Natural killer cell treated with Interleukin-12 subunit alpha and Interleukin-12 subunit beta and Interleukin-15 and Interleukin-18, amount 100 ng/mL, for 72 hours (primary cell): ENCODE measurements at places on chromosomes 12 and 14.

DNA sequence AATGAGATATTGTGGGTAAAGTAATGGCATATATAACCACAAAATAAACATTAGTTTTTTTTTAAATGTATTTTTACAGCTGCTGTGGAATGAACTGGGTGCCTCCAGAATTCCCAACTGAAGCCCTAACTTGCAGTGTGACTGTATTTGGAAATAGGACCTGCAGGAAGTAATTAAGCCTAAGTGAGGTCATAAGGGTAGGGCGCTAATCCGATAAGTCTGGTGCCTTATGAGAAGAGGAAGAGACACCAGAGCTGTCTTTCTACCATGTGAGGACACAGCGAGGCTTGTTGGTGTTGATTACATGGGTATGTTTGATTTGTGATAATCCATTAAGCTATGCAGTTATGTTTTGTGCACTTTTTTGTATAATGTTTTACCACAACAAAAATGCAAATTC is 136.8 kb downstream of the TPH2 start:
- DNase-seq: no peak
- H3K4me1 ChIP-seq: no peaks in the 10 kb centered on the region
- H3K4me3 ChIP-seq: no peak overlapping the region
- H3K27me3 ChIP-seq: no peaks in the 10 kb centered on the region
- no peak overlapping the region for H3K27ac ChIP-seq

- no peak overlapping the region for H3K4me3 ChIP-seq
- peaks cover 19% of the 10 kb centered on the region for H3K27me3 ChIP-seq
- no peaks in the 10 kb centered on the region for H3K36me3 ChIP-seq
- DNase-seq: no peak
- no peak overlapping the region for H3K27ac ChIP-seq
- H3K4me1 ChIP-seq: peaks cover 4% of the 10 kb centered on the region
Observed at GRCh38 chr12:14171106-14171505, 189.7 kb upstream of the GRIN2B start.

- no peak overlapping the region for H3K4me3 ChIP-seq
- no peaks in the 10 kb centered on the region for H3K36me3 ChIP-seq
- DNase-seq: no peak
- no peak overlapping the region for H3K27ac ChIP-seq
- H3K4me1 ChIP-seq: peaks cover 6% of the 10 kb centered on the region
Observed at GRCh38 chr14:73339846-73340595, 102.7 kb downstream of the PAPLN start.

DNA sequence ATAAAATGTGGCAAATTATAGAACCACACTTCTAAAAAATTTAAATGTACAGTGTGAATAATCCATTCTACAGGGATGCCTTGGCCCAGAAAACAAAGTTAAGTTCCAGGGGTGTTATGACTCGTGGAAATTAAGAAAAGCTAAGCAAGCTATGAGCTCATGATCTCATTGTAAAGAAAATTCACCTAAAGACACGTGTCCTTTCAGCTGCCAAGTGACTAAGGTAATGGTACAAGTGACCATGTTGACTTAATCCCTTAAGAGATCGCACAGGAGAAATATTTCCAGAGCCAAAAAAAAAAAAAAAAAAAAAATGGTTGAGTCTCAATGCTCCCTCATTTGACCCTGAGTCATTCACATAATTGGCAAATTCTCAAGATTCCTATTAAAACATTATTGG is 51.4 kb upstream of the ANO2 start:
- no peak for DNase-seq
- peaks cover 15% of the 10 kb centered on the region for H3K27me3 ChIP-seq
- H3K4me1 ChIP-seq: no peaks in the 10 kb centered on the region
- no peak overlapping the region for H3K4me3 ChIP-seq
- H3K27ac ChIP-seq: no peak overlapping the region
- no peaks in the 10 kb centered on the region for H3K36me3 ChIP-seq

DNA sequence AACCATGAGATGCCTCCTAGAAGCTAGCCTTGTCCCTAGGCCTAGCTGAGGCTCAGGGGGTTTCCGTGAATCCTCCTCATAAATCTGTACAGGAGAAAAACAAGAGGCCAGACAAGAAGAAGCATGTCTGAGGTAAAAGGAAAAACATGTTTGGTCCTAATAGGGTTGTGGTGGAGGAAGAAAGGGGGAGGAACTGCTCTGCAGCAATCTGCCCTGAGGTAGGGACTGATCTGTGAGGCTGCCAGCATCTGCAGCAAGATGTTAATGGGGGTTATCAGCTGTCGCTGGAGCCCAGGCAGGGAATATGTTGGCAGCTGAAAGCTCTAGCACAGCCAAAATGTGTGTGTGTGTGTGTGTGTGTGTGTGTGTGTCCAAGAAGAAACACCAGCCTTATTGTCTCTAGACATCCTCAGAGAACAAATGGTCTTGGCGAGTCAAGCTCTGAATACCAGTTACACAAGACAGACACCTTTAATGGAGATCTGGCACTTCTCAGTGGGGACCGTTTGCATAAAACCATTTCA is 218.5 kb downstream of the NUAK1 start:
- no peaks in the 10 kb centered on the region for H3K4me1 ChIP-seq
- no peak overlapping the region for H3K4me3 ChIP-seq
- no peak overlapping the region for H3K27ac ChIP-seq
- peaks cover 22% of the 10 kb centered on the region for H3K27me3 ChIP-seq
- no peaks in the 10 kb centered on the region for H3K36me3 ChIP-seq

GRCh38 chr12:111706145-111706544 is 20.3 kb downstream of the ACAD10 start:
- no peak overlapping the region for H3K27ac ChIP-seq
- no peaks in the 10 kb centered on the region for H3K4me1 ChIP-seq
- H3K4me3 ChIP-seq: no peak overlapping the region
- DNase-seq: no peak

GRCh38 chr12:62217466-62218194 is 42.6 kb upstream of the USP15 start:
- H3K4me1 ChIP-seq: peaks cover 9% of the 10 kb centered on the region
- no peaks in the 10 kb centered on the region for H3K36me3 ChIP-seq

- no peaks in the 10 kb centered on the region for H3K4me1 ChIP-seq
- no peak for DNase-seq
- no peak overlapping the region for H3K4me3 ChIP-seq
- no peaks in the 10 kb centered on the region for H3K36me3 ChIP-seq
Observed at GRCh38 chr12:59079002-59079401, 158.7 kb upstream of the LRIG3 start.

DNA sequence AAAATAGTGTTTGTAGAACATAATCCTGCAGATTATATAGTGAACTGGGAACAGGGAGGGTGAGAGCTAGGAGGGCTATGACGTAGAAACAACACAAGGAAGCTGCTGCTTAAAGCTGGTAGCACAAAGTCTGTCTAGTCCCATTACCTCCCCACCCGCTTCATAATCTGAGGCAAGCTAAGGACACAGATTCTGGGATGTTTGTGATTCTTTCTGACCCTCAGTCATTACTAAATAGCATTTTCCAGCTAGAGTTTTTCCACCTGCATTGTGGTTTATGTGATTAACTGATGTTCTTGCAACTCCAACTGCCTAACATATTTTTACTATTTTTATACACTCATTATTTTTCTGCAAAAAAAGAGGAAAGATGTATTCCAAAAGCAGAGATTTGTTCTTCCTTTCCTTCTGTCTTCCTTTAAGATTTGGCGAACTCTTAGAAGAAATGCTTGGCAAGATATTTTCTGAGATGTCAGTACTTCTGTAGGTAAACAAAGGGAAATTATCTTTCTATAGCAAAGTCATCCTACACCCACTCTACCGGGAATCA is 293.2 kb upstream of the FAR2 start:
- no peak overlapping the region for H3K27ac ChIP-seq
- no peaks in the 10 kb centered on the region for H3K36me3 ChIP-seq
- H3K27me3 ChIP-seq: no peaks in the 10 kb centered on the region
- H3K4me1 ChIP-seq: no peaks in the 10 kb centered on the region

DNA sequence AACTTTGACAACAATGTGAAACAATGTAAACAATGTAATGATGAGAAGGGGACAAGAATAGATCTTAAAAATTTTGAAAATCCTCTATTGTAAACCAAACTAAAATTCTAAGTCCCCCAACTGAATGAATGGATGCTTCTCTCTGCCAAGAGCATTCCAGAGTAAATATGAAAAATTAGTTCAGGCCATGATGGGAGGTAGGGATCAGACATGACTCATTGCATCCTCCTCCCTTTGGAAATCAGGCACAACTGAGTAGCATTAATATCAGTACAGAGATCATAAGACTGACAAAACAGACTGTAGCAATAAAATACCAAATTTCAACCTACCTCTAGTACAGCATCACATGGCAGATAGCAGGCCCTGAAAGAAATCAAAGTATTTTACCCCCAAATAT is 559.9 kb downstream of the C12orf50 start:
- no peak for DNase-seq
- no peaks in the 10 kb centered on the region for H3K36me3 ChIP-seq
- H3K27me3 ChIP-seq: no peaks in the 10 kb centered on the region
